ENCODE measurements at places on chromosomes 16 and 17.

DNA sequence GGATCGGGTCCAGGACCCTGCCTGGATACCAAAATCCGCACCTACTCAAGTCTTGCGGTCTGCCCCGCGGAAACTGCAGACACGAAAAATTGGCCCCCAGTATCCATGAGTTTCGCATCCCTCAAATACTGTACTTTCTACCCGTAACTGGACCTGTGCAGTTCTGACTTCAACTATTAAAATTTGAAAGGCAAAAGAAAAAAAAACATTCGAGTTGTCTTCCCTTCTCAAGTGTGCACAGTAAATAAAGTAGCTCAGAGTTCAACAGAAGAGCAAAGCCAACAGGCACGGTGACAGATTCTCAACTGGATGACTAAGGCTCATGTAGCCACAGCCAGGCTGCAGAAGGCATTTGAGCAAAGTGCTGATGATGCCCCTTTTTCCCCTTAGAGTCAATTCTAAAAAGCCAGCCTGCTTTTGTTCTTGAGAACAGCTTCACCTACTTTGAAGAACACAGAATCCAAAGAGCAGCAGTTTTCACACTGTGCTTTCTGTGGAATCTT lies 32.5 kb downstream of the MARF1 start:
- DNase-seq, result no peak

- DNase-seq, result no peak
Observed at GRCh38 chr17:27199948-27200347, 94.0 kb upstream of the WSB1 start.

- DNase-seq, result no peak
Observed at GRCh38 chr17:80832266-80832676, 159.4 kb upstream of the CHMP6 start.

DNA sequence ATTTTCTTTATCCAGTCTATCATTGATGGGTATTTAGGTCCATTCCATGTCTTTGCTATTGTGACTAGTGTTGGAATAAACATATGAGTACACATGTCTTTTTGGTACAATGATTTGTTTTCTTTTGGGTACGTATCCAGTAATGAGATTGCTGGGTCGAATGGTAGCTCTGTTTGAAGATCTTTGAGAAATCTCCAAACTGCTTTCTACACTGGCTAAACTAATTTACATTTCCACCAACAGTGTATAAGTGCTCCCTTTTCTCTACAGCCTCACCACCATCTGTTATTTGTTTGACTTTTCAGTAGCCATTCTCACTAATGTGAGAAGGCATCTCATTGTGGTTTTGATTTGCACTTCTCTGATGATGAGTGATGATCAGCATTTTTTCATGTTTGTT lies 103.7 kb downstream of the GOSR1 start:
- DNase-seq, result no peak

GRCh38 chr16:16021988-16022682 lies 72.7 kb downstream of the ABCC1 start:
- no peak for DNase-seq

DNA sequence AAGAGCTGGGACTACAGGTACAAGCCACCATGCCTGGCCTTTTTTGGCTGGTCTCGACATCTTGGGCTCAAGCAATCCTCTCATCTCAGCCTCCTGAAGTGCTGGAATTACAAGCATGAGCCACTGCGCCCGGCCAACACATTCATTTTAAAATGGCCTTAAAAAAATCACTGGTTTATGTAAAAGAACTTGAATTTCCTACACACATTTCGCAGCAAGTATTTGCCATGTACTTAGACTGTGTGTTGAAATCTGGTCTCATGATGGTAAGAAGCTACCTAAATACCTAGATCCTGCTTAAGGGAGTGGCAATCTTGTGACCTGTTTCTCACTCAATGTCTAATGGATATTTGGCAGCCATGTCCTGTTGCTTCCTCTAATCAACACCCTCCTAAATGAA lies 8.5 kb upstream of the CYTH1 start:
- no peak for DNase-seq

Data from NCI-H748 treated with DMSO at 0.1 percent for 48 hours (cell line).